Endothelial cell of umbilical vein (primary cell): ENCODE measurements at places on chromosomes 1 and 21.

GRCh38 chr1:38512789-38513188 lies 346.8 kb downstream of the RRAGC start:
- DNase-seq: no peak

DNA sequence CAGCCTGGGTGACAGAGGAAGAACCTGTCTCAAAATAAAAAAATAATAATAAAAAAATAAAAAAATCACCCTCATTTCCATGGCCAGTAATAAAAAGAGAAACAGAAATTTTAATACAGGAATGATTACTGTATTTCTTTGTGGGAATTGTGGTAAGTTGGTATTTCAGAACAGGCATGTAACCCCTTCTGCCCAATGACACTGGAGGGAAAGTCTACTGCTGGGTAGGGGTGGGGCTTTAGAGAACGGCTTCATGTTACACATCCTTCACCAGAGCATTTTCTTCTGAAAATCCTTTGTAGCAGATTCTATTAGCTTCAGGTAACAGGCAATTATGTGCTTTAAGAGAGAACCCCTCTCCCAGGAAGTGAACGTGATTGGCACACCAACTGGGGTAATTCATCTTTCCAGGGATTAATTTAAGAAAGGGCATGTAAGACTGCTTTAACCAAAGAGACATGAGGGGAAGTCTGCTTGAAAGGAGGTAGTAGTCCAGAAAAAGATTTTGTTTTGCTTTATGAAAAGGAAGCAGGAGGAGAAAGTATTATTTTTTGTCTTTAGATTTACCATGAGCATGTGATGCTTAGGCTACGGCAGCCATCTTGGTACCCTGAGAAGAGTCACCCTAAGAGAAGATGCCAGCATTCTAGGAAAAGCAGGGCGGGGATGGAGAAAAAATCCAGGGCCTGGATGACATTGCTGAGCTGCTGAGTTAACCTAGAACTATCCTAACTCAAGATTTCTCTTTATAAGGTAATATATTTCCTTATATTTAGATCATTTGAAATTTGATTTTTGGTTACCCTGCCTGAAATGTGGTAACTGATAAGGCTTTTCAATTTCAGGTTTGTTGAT lies 57.7 kb upstream of the DPT start:
- DNase-seq: no peak

- peak; percentile 75 for DNase-seq
Measured at GRCh38 chr1:221435504-221435904, 306.4 kb downstream of the DUSP10 start.

DNA sequence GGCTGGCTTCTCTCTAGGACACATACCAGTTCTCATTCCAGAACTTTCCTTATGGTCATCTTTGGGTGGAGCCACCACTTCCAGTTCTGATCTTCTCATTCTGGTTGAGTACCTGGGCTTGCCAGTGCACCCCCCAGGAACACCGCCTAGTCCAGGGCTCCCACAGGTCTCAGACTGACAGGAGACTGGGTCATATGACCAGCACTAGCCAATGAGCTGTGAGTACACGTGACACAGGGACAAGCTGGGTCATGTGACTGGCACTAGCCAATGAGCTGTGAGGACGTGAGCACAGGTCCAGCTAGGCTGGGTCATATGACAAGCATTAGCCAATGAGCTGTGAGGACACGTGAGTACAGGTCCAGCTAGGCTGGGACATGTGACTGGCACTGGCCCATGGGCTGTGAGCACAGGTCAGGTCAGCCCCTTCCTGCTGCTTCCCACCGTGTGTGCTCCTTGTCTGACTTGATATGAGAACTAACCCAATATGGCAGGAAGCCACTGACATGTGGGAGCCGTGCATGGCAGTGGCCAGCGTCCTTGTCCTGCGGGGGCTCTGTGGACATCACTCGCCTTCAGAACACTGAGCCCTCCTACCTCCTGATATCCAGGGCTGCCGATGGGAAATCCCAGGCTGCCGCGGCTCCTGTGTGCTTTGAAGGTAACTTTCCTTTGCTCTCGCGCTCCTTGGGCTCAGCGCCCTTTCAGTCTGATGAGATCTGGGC lies 22.7 kb downstream of the KRTAP10-1 start:
- no peak for DNase-seq

DNA sequence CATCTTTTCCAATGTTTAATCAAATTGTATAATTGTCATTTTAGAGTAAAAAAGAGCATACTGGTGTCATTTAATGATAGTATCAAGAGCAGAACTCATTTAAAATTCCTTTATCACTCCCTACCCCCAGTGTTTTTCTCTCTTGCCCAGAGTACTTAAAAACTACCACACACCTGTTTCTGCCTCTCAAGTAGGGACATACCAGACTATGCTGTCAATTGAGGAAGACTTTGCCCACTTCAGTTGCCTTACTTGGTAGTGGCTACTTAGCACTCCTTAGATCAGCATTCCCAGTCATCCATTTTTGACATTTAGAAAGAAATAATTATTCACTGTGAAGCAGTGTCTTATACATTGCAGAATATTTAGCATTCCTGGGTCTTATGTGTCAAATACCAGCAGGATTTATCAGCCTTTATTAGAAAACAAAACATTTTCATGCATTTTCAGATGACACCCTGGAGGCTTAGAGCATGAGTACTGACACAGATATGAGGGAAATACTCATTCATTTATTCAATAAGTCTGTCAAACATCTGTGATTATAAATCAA lies 127.5 kb upstream of the RGS1 start:
- DNase-seq: no peak

- no peak for DNase-seq
Measured at GRCh38 chr1:88284066-88284465, 400.0 kb upstream of the PKN2 start.

- DNase-seq: peak; percentile 53
Measured at GRCh38 chr1:82562448-82562847, 761.7 kb downstream of the ADGRL2 start.
